ENCODE measurements at places on chromosomes 2 and 18. TPM values are rescaled to one million over a fixed set of nuclear protein-coding genes. Genes with fewer than 3 reads are reported as not detected.

The BMP10 gene
- not detected for total RNA-seq

The ASXL3 gene
- total RNA-seq = 0.69 TPM

The TTN gene
- 0.47 TPM for total RNA-seq

The CAPN14 gene
- total RNA-seq = 0.16 TPM

The ANKRD62 gene
- not detected for total RNA-seq

The RNU2-63P gene
- 251 TPM for total RNA-seq

The RAPGEF4 gene
- total RNA-seq = 1.9 TPM

The TCF4 gene
- 57.8 TPM for total RNA-seq

The IMMT gene
- 38.9 TPM for total RNA-seq

The CTAGE1 gene
- not detected for total RNA-seq

The SERPINB11 gene
- total RNA-seq = not detected

The FAM117B gene
- 1.3 TPM for total RNA-seq

The GULP1 gene
- total RNA-seq = 46.8 TPM

The RAMP1 gene
- total RNA-seq = 2.7 TPM
